ENCODE measurements at places on chromosomes 1 and 21. TPM values are rescaled to one million over a fixed set of nuclear protein-coding genes. Genes with fewer than 3 reads are reported as not detected.

Gene STIL
- 1.9 TPM for total RNA-seq

Gene F5
- total RNA-seq: 14.6 TPM

Gene CLCNKA
- total RNA-seq: not detected

Gene FMO1
- not detected for total RNA-seq

Gene FAM229A
- total RNA-seq: 9.6 TPM

Gene VPS13D
- 39.4 TPM for total RNA-seq

Gene HAO2
- not detected for total RNA-seq

Gene RHD
- 0.27 TPM for total RNA-seq

Gene MTARC2
- total RNA-seq: not detected

Gene C8B
- not detected for total RNA-seq

Gene TMPRSS3
- 1.2 TPM for total RNA-seq

Gene TMEM269
- 0.42 TPM for total RNA-seq

Gene JAM2
- total RNA-seq: not detected

Gene ACTL8
- not detected for total RNA-seq

Gene CD55
- 182 TPM for total RNA-seq

Gene UMODL1
- 1.3 TPM for total RNA-seq

Gene B3GALT2
- total RNA-seq: 0.46 TPM

Gene KCNK1
- total RNA-seq: not detected

Gene DFFB
- total RNA-seq: 24.4 TPM

Gene SPRR3
- total RNA-seq: not detected

Gene ADAMTS5
- total RNA-seq: 0.03 TPM

Gene NIBAN1
- total RNA-seq: 1.7 TPM

Gene DDR2
- total RNA-seq: 0.24 TPM

Gene CHRNB2
- not detected for total RNA-seq

Gene C8A
- not detected for total RNA-seq

Gene BSND
- total RNA-seq: 0.05 TPM

Gene AMY1B
- not detected for total RNA-seq

Gene RNF187
- total RNA-seq: 133 TPM

Gene SYTL1
- 107 TPM for total RNA-seq

Gene SDE2
- total RNA-seq: 31.9 TPM

Gene TPTE
- not detected for total RNA-seq

Gene LIPI
- total RNA-seq: not detected

Gene S100A2
- 1.1 TPM for total RNA-seq

Gene PIK3R3
- total RNA-seq: 0.75 TPM

Gene SLC22A15
- total RNA-seq: 8.2 TPM

Gene TCEA3
- total RNA-seq: 59.2 TPM

Gene SELP
- total RNA-seq: 2.3 TPM

Gene TIAM1
- total RNA-seq: 81.1 TPM

Gene SYT2
- not detected for total RNA-seq

Gene THEM5
- not detected for total RNA-seq

Gene LRRC71
- not detected for total RNA-seq

Gene FLG2
- not detected for total RNA-seq

Gene TCHH
- not detected for total RNA-seq

Gene FCN3
- not detected for total RNA-seq

Gene RIMS3
- total RNA-seq: 1.1 TPM

Gene TMEM82
- total RNA-seq: not detected

Gene OLIG1
- total RNA-seq: not detected

Gene SH3D21
- 3.2 TPM for total RNA-seq

Gene TNFRSF8
- total RNA-seq: 29.3 TPM

Gene ALG14
- total RNA-seq: 1.5 TPM

Gene PLA2G2D
- total RNA-seq: not detected

Gene KCNA2
- total RNA-seq: 2.0 TPM

Gene PROX1
- not detected for total RNA-seq

Gene HES3
- total RNA-seq: not detected

Gene TDRD5
- not detected for total RNA-seq

Gene EXTL1
- total RNA-seq: not detected

Gene SPRR2E
- total RNA-seq: not detected

Gene PTGFRN
- total RNA-seq: 5.6 TPM

Gene WDR4
- total RNA-seq: 24.4 TPM
